ENCODE measurements at places on chromosomes 4 and X.

DNA sequence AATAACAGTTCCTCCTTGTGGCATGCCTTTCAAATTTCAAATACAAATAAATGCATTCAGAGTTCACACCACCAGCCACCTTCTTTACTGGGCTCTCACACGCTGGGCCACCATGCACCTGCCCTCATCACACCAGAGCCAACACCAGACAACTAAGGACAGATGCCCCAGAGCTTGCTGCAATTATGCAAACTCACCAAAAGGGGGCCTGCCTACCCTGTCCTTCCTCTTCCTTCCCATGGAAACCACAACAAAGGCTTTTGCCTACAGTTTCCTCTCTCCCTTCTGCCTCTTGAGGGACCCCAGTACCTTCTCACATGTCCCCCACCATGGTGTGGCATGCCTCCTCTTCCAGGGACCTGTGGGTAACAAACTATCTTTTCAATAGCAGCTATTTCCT, 1333.9 kb upstream of the TENM3 start:
- peak; percentile 63 for DNase-seq

- no peak for DNase-seq
These were observed 349.3 kb upstream of the PCDH18 start for GRCh38 chr4:137881641-137882040.

DNA sequence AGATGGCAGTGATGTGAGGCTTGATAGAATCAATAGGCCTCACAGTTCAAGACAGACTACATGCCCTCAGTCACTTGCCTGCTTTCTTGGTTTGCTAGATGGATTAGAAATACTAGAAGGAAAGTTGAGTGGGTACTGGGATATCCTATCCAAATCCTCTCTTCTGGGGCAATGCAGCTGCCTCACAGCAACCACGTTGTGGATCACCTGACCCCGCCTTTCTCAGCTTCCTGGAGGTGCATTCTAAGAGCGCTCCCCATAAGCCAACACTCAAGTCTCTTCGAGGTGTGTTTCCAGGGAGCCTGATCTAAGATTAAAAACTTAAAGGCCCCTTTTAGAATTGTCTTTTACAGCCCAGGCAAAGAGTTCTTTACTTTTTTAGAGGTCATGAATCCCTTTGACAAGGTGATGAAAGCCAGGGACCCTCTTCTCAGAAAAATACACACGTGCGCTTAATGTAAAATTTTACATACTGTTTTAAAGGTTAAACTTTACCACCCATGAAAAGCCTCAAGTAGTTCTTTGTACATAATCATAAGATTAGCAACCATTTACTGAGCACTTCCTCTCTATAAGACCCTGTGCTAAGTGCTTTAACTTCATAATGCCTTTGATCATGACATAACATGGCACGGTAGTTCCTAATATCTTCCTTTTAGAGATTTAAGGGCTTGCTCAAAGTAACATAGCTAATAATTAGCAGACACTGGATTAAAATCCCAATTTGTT, 840 bp upstream of the RPL34 start:
- no peak for DNase-seq

- DNase-seq: no peak
These were observed 884.0 kb upstream of the INTU start for GRCh38 chr4:126748736-126749135.

DNA sequence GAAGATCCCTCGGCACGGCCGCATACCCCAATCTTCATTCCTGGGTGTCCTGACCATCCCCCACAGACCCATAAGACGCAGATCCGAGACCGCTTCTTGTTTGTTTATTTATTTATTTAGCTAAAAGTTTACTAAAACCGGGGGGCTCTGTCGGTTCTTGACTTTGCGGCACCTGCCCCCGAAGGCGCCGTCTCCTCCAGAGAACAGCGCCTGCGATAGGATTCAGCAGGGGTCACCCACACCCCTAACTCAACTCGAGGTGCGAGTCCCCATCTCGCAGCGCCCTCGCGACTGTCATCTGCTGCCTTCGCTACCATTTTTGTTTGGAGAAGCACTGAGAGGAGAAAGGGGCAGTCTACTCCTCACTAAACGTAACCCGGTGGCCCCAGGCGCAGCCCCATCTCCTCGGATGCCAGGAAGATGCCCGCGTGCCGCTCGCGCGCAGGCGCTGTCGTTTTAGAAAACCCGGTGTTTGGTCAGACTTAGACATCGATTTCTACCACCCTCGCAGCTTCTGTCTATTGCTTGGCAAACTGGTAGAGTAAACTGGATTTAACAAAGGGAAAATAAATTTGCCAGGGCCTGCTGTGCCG, 18.9 kb upstream of the GPR101 start:
- peak; percentile 29 for DNase-seq

DNA sequence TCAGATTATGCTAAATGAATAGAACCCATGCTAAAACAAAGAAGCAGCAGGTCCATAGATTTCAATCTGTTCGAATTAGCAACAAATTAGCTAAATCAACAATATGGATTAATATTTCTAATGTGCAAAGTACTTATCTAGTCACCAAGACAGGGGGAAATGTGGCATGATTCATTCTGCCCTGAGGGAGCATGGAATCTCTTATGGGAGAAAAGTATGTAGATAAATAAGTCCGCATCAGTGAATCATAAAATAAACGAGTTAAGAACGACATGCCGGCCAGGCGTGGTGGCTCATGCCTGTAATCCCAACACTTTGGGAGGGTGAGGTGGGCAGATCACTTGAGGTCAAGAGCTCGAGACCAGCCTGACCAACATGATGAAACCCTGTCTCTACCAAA, 102.1 kb downstream of the ANOS1 start:
- DNase-seq: no peak

DNA sequence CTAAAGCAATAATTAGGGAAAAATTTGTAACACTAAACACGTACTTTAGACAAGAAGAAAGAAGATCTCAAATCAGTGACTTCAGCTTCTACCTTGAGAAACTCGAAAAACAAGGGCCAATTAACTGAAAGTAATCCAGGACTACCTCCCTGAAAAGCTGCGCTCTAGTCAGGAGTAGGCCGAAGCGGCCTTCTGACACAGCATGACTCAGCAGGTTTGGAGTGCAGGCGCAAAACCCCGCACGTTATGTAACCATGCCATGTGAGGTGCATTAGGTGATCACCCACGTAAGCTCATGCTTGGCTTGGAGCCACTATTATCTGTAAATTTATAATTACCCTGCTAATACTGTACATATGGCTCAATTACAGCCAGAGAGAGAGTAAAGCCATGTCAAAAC, 52.8 kb upstream of the CCDC149 start:
- DNase-seq: no peak

GRCh38 chr4:91631335-91631734, 672.4 kb upstream of the GRID2 start:
- DNase-seq: no peak

GRCh38 chrX:134761788-134762187, 103.5 kb upstream of the PLAC1 start:
- DNase-seq: no peak

GRCh38 chr4:134533068-134533467, 331.5 kb upstream of the PABPC4L start:
- no peak for DNase-seq

DNA sequence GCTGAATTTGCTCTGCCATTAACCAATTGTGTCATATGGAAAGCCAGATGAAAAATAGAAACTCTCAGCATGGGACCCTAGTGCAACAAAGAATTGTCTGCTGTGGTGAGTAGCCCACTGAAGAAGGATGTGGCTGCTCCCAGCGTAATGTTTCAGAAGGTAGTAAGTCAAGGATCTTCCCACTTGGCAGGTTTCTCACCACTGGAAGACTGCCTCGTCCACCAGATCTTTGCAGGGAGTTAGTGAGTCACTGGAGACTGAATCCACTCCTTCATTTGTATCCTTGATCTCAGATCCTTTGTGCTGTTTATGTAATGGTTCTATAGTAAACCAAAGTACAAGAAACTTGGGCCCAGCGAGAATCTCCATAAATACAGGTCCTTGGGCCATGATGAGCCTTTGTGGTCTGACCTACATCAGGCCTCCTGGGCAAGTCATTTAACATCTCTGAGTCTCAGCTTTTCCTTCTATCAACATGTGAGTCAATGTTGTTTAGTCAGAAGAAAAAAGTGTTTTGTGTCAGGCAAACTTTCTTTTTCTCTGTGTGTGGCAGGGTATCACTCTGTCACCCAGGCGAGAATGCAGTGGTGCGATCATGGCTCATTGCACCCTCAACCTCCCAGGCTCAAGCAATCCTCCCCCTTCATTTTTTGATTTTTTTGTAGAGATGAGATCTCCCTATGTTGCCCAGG, 78.0 kb upstream of the CCDC160 start:
- DNase-seq: no peak

DNA sequence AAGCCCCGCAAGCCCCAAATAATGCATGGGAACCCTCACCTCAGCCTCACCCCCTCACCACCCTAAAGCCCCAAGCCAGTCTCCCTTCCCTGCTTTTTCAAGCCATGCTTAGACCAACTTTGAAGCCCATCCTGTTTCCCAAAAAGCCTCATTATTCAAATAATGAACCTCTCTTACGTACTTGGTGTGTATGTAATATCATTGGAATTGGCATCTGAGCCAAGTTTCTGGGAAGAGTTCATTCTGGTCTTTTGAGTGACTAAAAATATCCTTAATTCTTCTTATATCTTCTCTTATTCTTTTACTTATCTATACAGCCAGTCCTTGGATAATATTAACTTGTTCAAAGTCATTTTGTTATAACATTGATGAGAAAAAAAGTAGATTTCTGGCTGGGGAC, 875.8 kb upstream of the SLIT2 start:
- no peak for DNase-seq

- DNase-seq: no peak
These were observed 22.1 kb upstream of the OR13H1 start for GRCh38 chrX:131521824-131522223.

DNA sequence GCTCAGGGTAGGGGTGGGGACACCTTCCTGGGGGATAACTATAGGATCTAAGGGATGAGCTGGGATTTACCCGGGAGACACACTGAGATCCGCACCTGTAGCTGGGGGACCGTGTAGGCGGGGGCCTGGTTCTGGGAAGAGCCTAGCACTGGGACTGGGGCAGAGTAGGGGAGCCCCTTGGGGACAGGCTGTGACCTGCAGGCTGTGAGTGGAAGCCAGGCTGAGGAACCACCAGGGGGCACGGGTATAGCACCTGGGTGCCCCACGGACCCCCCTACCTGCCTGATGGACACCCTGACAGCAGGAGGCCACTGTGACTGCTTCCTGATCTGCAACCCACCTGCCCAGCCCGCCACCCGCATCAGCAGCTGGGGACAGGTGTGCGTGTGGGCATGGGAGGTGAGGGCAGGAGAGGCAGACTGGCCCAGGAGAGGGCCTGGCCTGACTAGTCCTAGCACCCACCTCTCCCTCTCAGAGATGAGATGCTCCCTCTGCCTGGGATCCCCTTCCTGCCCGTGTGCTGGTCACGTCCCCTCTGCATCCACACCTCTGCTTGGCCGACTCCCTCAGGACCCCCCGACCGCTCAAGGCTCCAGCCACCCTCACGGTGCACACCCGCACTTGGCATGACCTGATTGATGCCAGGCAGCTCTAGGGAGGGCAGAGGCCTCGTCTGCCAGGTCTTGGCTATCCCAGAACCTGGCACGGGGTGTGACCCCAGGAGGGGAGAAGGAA, 94.2 kb upstream of the NKX1-1 start:
- peak; percentile 21 for DNase-seq

DNA sequence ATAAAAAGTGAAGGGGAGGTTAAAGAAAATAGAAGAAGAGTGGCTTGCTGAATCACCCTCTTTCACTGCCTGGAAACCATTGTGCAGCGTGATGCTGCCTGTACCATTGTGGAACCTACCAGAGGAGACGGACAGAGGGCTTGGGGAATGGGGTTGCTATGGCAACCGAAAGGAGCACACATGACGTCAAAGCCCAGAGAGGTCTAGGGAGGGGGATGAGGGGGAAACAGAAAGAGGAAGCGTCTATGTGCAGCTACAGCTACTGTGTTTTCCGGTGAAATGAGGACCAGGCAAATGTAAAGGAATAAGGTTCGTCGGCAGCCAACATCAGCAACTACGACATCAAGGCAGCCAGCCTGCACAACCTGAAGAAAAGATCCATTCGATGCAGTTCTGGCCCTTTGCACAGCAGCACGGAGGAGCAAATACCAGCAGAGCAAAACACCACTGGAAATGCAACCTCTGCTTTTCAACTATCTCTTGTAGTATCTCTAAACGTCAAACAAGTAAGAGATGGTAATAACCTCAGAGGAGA, at the start of gene MAPK10:
MAPK10 (minus strand) TSS at position 110 of the 535 bp plus-strand sequence.
- DNase-seq: peak; percentile 81

GRCh38 chr4:123974386-123975149, 578.0 kb downstream of the SPRY1 start:
- no peak for DNase-seq

DNA sequence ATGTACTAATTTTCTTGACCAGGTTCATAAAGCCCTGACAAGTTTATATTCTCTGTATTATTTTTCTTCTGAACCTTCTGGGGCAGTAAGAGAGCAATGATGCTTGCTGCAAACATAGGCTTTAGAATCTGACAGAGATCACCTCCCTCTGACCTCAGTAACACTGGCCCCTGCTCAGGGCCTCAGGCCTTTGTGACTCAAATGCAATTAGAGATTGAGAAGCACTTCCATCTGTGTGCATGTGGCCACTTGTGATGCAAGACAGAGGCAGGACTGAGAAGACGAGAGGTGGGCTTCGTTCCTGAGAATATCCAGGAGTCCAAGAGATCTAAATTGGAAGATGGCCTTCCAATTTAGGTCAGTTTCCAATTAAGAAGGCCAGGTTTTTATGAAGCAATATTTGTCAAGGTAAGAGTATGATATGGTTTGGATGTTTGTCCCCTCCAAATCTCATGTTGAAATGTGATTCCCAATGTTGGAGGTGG, 82.8 kb upstream of the VEGFC start:
- DNase-seq: peak; percentile 9

- DNase-seq: no peak
These were observed 126.7 kb downstream of the DHRSX start for GRCh38 chrX:2374086-2374485.

DNA sequence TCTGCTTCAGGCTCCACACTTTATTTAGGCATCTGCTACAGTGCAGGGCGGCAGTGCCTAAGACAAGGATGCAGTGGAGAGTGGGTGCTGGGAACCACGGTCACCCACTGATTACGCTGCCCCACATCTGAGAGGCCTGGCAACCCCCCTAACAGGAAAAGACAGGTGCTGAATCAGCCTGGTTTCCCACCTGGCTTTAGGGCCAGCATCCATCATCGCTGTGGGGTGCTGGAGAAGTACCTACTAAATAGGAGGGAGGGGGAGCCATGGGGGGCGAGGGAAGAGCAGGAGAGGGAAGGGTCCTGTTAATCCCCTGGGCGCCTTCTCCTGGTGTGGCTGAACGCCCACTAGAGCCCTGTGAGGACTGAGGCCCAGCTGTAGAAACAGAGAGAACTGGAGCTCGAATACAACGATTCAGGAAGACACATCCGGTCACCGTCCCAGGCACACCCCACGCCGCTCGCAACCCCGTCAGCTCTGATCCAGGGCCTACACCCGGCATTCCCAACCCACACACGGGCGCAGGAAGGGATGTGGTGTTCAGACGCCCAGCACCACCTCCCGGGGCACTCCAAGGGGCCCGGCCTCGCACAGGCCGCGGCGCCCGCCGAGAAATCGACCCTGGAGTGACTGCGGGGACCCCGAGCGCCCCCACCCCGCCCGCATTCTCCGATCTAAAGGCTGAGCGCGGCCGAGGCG, 554 bp downstream of the DCTD start:
- peak; percentile 53 for DNase-seq
